ENCODE measurements at places on chromosomes 3 and 15. TPM values are rescaled to one million over a fixed set of nuclear protein-coding genes. Genes with fewer than 3 reads are reported as not detected.
A peak's percentile ranks its signal among the peaks of the same experiment; 100 is the strongest.

GRCh38 chr3:105594219-105594618 lies 227.5 kb downstream of the ALCAM start:
- DNase-seq: no peak

GRCh38 chr3:147328711-147329110 lies 77.6 kb downstream of the ZIC4 start:
- no peak for DNase-seq

- no peak for DNase-seq
Observed at GRCh38 chr3:184954251-184954650, 142.3 kb downstream of the VPS8 start.

- no peak for DNase-seq
Observed at GRCh38 chr3:61668317-61668864, 107.0 kb downstream of the PTPRG start.

GRCh38 chr15:61857169-61857829 lies 202.9 kb downstream of the VPS13C start:
- DNase-seq: no peak

DNA sequence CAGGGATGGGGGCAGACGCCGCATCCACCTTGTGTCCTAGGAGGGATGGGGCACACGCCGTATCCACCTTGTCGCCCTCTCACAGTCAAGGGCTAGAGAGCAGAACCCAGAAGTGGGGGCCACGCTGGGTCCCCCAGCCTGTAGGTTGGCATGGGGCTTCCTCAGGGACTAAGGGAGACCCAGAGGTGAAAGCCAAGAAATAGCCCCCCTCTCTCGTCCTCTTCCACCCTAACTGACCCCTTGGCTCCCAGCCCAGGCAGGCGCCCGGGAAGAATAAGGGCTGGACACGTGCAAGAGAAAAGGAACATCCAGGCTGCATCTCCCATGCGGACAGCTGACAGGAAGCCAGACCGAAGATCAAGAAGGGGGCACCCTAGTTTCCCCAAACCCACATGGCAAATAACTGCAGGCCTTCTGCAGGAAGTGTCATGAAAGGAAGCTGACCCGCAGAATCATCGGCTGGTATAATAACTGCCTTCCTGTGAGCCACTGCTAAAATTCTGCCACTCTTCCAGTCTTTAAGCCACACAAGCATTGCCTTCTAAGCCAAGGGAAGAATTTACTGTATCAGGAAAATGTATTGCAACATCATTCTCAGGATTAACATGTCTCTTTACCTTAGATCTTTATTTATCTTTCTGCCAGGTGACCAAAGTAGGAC lies 38.5 kb upstream of the TFRC start:
- no peak for DNase-seq

- DNase-seq: no peak
Observed at GRCh38 chr15:36755341-36756000, 176.0 kb downstream of the CDIN1 start.

DNA sequence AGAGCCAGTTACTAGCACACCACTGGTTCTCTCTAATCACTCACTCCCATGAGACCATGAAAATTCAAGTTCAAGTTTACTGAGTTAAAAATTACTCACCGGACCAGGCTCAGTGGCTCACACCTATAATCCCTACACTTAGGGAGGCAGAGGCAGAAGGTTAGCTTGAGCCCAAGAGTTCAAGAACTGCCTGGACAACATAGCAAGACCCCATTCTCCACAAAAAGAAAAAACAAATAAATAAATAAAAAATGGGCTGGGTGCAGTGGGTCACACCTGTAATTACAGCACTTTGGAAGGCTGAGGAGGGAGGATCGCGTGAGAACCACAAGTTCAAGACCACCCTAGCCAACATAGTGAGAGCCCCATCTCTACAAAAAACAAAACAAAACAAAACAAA lies 21.2 kb upstream of the CILP start:
- DNase-seq: no peak

- DNase-seq: no peak
Observed at GRCh38 chr15:74548241-74548640, 7.2 kb downstream of the ARID3B start.

DNA sequence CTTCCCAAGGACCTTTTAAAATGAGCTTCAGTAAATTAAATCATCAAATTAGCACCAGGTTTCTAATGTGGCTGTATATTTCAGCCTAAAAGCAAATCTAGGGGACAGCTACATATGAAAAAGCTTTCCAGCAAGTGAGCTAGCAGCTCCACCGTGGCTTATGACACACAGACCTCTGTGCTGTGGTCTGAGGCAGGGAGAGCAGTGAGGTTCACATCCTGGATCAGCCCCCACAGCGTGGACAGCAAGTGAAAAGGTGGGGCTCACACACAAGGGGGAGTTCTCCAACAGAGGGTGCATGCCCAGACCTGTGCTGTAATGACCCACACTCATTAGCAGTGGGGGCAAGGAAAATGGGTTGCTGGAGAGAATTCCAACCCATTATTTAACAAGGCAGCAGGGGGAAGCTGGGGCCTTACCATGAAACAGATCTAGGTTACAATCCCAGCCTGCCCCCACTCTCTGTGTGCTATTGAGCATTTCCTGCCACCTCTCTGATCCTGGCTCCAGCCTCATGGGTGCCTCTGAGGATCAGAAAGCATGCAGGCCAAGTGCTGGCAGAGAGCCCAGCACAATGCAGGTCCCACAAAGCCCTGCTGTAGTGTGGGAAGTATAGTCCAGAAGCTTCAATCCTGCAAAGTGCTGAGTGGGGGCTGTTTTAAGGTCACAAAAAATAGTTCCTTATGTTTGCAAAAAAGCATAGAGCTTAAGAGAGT lies 48.2 kb downstream of the RASGRF1 start:
- DNase-seq: no peak

GRCh38 chr15:63945838-63946298 lies 100.4 kb downstream of the DAPK2 start:
- DNase-seq: no peak

GRCh38 chr3:197398286-197398878 lies 100.0 kb upstream of the DLG1 start:
- no peak for DNase-seq

DNA sequence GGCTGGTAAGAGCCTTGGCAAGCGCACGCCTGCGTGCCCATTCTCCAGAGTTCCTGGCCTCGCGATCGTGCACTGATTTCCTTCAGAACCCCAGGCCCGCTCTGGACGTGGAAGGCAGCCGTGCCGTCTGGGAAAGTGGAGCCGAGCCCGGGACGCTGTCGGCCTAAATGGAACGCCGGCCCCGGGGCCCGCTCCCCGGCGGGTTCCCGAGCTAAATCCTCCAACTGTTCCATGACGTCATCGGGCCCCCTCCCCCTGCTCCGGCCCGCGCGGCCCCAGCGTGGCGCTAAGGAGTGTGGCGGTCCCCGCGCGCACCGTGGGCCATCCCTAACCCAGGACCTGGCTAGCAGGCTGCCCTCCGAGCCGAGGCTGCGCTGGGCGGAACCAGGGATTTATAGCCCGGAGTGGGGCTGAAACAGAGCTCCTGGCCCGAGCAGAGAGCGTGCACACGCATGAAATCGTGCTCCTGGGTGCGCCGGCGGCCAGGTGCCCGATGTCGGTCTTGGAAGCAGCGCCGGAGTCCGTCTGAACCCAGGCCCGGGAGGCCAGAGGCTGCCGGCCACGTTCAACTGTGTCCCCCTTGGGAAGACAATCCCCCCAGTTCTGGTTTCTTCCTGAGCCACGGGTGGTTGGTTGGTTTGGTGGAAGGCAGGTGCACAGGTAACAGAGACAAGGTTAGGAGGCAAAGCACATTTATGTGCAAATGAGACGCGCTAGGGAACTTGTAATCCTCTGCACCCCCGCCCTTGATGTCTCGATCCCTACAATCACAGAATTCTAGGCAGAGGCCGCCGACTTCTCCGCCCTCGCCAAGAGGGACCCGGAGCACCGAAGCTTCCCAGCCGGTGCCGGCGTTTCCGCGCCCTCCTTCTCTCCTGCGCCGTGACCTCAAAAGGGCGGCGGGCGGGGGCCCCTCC lies 84.9 kb upstream of the ETV5 start:
- no peak for DNase-seq

GRCh38 chr3:77718311-77718710 lies 678.4 kb downstream of the ROBO2 start:
- DNase-seq: no peak

- DNase-seq: no peak
Observed at GRCh38 chr3:181728470-181729340, 17.0 kb downstream of the SOX2 start.

GRCh38 chr3:46712191-46713049 lies 5.2 kb downstream of the PRSS50 start:
- no peak for DNase-seq

DNA sequence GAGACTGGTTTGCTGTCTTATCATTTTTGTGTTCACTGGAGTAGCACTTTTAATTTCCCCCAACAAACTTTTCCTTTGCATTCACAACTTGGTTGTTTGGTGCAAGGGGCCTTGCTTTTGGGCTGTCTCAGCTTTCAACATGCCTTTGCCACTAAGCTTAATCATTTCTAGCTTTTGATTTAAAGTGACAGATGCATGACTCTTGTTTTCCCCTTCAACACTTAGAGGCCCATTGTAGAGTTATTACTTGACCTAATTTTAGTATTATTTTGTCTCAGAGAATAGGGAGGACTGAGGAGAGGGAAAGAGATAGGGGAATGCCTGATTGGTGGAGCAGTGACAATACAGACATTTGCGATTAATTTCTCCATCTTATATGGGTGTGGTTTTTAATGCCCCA lies 340.1 kb upstream of the MANF start:
- no peak for DNase-seq

GRCh38 chr3:129013491-129013891 lies 12.4 kb downstream of the EFCC1 start:
- DNase-seq: peak; percentile 38

DNA sequence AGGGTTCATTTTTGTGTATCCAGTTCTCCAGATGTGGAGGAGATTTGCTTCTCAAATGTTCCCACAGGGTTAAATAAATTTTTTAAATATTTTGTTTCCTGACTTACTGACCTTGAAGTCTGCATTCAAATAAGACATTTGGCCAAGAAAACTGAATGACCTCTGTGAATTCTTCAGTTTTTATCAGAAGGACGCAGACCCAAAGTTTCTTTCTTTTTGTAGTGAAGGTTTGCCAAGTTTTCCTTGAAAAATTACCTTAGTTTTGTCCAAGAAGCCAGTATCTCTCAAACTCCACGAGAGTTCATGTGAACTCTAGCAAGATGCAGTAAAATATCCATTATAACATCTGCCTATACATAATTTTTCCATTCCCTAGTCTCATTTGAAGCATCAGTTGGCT lies 202.9 kb downstream of the ZMAT3 start:
- DNase-seq: no peak

GRCh38 chr15:95025924-95026728 lies 794.8 kb downstream of the MCTP2 start:
- peak; percentile 19 for DNase-seq

GRCh38 chr3:94036909-94037507 lies 8.6 kb upstream of the STX19 start:
- peak; percentile 72 for DNase-seq

DNA sequence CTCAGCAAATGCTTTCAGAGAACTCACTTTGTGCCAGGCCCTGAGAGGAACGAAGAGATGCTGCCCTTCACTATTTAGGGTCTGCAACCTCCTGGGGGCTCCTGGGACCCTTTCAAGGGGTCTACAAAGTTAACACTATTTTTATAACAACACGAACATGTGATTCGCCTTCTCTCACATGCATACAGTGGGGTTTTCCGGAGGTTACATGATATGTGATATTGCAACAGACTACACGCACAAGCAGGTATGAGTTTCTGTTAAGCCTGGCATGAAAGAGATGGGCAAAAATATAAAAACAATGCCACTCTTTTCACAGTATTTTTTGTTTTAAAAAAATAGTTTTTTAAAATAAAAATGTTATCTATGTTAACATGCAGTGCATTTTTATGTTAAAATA lies 10.3 kb downstream of the STARD5 start:
- DNase-seq: no peak

GRCh38 chr3:127585813-127586413 lies 4.6 kb downstream of the TPRA1 start:
- no peak for DNase-seq

DNA sequence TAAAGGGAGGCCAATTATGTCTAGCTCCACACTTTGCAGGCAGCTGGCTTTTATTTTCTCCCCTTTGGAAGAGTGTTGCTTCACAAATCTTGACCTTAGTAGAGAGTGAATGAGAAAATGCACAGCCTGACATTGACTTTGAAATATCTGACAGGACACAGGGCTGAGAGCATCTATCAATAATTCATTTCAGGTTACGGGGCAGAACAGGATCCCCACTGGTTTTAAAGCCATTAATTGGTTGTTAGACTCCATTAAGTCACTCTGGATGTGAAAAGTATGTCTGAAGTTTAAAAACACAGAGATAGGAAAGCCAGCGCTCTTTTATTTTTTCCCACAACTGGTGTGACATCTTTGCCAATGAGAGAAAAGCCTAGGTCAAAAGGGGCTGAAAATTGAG lies 251.9 kb upstream of the TMC3 start:
- DNase-seq: no peak

GRCh38 chr3:134885877-134886621 lies 91.0 kb downstream of the EPHB1 start:
- no peak for DNase-seq

DNA sequence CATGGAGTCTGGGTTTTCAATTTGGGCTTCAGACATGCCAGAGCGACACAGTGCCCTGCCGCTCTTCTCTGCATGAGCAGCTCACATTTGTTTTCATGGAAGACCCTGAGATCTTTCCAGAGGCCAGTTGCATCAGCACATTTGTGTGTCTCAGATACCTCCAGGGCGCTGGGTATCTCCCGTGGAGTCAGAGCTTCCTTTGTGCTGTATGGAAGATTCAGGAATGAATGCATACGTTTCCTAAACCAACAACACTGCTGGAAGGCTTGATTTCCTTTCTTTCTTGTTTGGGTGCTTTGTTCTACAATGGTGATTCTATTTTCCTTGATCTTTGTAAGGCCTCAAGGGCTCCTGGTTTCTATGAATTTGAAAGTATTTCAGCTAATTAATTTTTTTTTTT lies 106.5 kb downstream of the CACNA2D3 start:
- DNase-seq: peak; percentile 71

- no peak for DNase-seq
Observed at GRCh38 chr3:50551054-50551659, 16.4 kb downstream of the C3orf18 start.

COL6A5 gene
- total RNA-seq: not detected

ISL2 gene
- total RNA-seq: 0.11 TPM

ZNF639 gene
- 39.2 TPM for total RNA-seq

UBXN7 gene
- total RNA-seq: 13.3 TPM

ZNF660 gene
- 0.03 TPM for total RNA-seq

SYNPR gene
- total RNA-seq: not detected

ARPIN gene
- 4.4 TPM for total RNA-seq

TRPM1 gene
- 105 TPM for total RNA-seq

LRRK1 gene
- 0.80 TPM for total RNA-seq

PRR23A gene
- total RNA-seq: not detected

CA12 gene
- 19.2 TPM for total RNA-seq

MTHFS gene
- 76.4 TPM for total RNA-seq
